Endodermal cell (in vitro differentiated cells): ENCODE measurements at places on chromosomes 3 and 15.

GRCh38 chr15:97061392-97061791 lies 730.9 kb downstream of the NR2F2 start:
- DNase-seq = no peak

GRCh38 chr3:84692261-84692660 lies 266.5 kb upstream of the CADM2 start:
- no peak for DNase-seq

DNA sequence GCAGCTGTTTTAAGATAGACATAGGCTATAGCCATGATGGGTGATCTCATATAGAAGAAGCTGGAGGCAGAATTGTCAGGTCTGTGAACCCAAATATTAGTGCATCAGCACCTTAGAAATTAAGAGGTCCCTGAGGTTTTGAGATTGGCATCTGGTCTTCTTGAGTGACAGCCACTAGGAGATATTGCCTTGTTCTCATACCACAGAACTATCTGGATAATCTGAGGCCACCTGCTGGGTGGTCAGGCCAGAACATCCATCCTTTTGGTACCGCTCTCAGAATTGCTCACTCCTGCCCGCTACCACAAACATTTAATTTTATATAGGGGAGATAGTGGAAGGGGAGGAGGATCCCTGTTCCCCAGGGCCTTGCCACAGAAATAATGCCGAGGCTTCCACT lies 210.6 kb upstream of the ZPLD1 start:
- DNase-seq = no peak

DNA sequence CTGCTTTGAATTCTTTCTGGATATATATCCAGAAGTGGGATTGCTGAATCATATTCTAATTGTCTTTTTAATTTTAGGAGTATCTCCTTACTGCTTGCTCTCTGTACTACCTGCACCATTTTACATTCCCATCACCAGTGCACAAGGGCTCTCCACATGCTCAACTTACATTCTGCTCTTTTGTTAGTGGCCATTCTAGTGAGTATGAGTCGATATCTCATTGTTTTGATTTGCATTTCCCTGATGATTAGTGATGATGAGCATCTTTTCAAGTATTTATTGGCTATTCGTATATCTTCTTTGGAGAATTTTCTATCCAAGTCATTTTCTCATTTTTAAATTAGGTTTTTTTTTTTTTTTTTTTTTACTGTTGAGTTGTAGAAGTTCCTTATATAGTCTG lies 29.5 kb downstream of the PFN2 start:
- DNase-seq = no peak

GRCh38 chr15:40313531-40314398 lies 6.0 kb upstream of the PLCB2 start:
- no peak for DNase-seq

- peak; percentile 83 for DNase-seq
Observed at GRCh38 chr3:112136959-112137693, 4.1 kb upstream of the GCSAM start.

- DNase-seq = no peak
Observed at GRCh38 chr3:23252122-23252521, 49.0 kb downstream of the UBE2E2 start.

DNA sequence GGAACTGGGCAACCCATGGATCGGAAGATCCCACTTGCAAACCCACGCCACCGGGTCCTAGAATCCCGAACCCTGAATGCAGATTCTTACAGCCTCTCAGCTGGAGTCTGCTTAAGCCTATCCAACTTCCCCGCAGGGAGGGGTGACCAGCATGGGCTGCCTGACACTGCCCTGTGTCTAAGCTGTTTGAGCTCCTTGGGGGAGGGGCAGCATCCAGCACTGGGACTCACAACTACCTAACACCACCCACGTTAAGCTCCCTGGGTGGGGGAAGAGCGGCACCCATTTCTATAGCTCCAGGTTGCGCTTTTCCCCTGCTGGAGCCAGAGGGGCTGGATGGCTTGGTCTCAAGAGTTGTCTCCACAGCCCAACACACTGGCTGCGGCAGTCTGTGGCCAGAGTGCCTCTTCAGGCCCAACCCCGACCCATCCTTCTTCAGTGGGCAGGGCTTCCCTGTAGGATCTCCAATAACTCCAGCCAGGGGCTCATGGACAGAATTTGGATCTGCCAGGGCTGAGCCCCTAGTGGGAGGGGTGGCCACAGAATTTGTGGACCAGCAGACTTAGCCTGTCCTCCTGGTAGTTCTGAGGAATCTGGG lies 649.2 kb downstream of the TUSC7 start:
- peak; percentile 50 for DNase-seq

- DNase-seq = no peak
Observed at GRCh38 chr3:69922521-69923000, 77.0 kb upstream of the SAMMSON start.

GRCh38 chr3:124993466-124993865 lies 58.9 kb upstream of the MUC13 start:
- DNase-seq = no peak

DNA sequence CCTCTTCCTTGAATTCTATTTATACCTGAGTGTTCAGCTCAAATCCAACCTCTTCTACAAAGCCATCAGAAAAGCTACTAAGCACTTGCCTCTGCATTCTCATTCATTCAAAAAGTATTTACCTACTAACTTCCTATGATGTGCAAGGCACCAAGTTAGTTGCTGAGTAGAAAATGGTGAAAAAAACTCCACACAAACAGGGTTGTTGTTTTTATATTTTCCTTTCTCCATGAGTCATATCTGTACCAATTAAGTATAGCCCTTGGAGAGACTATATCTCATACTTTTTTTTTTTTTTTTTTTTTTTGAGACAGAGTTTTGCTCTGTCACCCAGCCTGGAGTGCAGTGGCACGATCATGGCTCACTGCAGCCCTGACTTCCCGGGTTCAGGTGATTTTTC lies 67.7 kb downstream of the IGF2BP2 start:
- DNase-seq = no peak

- DNase-seq = peak; percentile 71
Observed at GRCh38 chr3:184563561-184563925, 2.0 kb downstream of the EPHB3 start.

GRCh38 chr15:63013052-63013808 lies 29.3 kb upstream of the TPM1 start:
- no peak for DNase-seq

- peak; percentile 77 for DNase-seq
Observed at GRCh38 chr3:194686816-194687637, 1.3 kb downstream of the FAM43A start.

- peak; percentile 18 for DNase-seq
Observed at GRCh38 chr15:52104532-52105004, 8.0 kb downstream of the BCL2L10 start.

DNA sequence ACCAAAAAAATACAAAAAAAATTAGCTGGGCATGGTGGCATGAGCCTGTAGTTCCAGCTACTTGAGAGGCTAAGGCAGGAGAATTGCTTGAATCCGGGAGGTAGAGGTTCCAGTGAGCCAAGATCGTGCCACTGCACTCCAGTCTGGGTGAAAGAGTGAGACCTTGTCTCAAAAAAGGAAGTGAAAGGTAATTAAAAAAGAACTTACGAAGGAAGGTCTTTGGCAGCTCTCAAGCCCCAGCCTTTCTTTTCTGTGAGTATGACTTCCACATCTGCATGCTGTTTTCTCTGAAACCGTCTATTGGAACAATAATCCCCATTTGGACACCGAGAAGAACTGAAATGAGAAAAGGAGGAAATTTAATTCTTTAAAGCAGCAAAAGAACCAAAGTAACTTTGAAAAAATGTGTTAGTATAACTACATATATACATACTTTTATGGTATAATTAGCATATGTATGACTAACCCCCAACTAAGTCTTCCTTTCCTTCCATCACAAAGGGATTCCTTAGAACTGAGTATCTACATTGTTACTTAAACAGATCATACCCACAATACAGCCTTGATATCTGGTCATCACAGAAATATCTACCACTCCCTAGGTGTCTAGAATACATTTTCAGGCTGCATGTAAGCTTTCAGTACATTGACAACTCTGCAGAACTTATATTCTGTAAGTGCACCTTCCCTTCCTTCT lies 50.1 kb downstream of the SETD2 start:
- DNase-seq = no peak

DNA sequence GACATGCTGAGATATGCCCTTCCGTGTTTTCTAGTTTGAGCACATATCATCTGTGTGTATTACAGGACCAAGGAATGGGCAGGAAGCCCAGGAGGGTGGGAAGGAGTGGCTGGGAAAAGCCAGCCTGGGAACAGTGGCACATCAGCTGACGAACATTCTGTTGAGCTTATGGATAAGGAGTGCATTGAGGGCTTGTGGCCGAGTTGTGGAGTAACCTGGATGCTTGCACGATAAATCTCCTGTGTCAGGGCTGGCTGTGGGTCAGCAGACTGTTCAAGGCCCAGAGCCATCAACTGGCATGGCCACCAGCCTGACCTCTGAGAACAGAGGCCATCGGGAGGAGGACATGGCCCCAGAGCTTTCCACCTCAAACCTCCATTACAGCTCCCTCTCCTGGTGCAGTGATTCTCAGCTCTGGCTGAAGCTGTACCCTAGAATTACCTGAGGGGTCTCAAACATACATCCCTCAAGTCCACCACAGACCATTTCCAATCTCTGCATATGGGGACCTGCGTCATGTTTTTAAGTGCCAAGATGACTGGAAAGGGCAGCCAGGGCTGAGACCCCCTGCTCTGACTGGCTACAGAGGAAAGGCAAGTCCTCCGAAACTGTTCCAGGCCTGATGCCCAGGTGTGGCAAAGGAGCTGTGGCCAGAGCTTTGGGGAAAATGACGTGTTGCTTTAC lies 4.8 kb upstream of the VILL start:
- DNase-seq = peak; percentile 65

- peak; percentile 80 for DNase-seq
Observed at GRCh38 chr15:98648654-98649471, 524 bp downstream of the IGF1R start.

DNA sequence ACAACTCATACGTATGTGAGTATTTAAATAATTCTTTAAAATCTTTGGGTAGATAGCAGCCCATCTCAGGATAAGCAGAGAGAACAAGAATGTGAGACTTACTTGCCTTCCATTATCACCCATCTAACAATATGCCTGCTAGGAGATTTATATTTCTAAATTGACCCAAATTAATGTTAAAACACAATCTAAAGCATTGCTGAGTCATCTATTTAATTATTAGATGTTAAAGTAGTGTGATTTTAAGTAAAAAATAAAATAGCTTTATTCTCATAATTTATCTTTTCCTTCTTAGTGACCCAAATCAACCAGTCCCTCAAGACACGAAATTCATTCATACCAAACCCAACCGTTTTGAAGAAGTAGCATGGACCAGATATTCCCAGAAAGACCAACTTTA lies 578.9 kb upstream of the NAALADL2 start:
- no peak for DNase-seq

DNA sequence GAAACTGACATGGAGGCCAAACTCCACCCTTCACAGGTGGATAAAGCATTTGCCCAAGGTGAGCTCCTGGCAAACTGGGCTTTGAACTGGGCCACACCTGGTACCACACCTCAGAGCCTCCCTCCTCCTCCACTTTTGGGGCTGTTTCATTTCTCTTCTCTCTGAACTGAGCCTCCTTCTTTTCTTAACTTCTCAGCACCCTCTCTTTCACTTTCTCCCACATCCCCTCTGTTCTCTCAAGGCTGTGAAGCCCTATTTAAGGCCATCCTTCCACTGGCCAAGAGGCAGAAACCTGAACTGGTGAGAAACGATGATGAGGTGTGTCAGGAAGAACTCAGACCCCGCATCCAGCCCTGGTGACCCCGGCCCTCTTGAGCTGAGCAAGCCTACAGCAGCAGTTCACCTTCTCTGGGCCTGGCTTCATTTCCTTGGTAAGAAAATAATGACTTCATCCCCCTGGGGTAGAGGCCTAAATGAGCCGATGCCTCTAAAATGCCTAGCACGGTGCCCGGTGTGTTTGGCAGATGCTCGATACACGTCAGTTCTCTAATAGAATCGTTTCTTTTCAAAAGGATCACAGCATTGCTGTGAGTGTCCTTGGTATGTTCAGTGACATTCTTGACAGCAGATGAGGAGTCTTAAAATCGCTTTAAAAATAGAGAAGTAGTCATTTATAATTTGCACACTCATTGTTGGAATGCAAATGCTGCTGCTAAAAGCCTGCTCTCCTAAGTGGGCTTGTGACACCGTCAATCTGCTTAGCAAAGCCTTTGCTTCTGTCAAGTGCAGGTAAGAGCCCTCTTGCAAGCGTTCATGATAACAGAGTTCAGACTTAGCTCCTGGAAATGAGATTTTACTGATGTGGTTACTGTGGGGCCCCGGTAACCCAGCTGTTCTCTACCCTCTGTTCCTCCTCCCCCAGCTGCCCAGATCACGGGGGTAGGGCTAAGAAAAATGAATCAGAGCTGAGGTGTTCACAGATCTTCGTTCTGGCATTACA lies 97.7 kb upstream of the ATP2B2 start:
- DNase-seq = no peak

DNA sequence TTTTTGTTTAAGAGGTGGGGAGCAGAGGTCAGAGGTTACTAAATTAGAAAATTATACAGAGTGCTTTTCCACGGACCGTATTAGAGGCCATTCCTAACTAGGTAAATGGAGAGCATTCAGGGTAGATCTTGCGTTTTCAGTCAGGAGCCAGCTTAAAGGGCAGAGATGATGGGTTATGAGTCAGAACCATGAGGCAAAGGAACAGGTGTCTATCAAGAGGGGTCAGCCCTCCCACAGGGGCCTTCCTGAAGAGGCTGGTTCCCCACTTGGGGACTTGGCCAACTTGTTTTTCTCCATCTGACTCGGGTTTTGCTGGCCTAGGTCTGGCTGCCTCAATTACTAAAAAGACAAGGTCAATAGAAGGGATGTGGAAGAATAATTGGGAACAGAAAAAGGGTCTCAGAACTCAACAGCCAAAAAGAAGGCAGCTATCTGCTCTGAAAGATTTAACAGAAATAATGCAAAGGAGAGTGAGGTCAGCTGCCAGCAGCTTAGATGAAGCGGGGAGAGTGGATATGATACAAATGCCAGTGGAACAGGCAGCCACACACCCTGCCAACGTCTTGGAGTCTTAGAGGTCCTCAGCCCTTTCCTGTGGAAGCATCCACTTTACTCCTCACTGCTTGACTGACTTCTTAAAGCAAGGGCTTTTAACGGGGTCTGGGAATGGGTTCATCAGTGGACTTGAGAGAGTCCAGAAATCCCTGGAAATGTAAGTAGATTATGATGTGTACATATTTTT lies 17.6 kb downstream of the MTMR14 start:
- no peak for DNase-seq

DNA sequence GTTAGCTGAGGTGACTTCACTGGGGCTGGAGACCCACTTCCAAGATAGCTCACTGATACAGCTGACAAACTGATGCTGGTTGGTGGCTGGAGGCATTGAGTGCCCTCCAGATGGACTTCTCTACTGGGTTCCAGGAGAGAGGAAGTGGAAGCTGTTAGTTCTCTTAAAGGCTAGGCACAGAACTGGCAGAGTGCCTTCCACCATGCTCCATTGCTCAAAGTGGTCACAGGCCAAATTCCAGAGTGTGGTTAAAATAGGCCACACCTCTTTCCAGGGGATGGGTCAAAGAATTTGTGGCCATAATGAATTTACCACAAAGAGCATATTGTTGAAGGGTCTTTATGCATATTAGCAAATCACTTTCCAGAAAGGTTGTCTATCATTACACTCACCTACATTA lies 74.2 kb downstream of the NMD3 start:
- DNase-seq = no peak
